Caco-2 (cell line): ENCODE measurements at places on chromosomes 11 and 22.

DNA sequence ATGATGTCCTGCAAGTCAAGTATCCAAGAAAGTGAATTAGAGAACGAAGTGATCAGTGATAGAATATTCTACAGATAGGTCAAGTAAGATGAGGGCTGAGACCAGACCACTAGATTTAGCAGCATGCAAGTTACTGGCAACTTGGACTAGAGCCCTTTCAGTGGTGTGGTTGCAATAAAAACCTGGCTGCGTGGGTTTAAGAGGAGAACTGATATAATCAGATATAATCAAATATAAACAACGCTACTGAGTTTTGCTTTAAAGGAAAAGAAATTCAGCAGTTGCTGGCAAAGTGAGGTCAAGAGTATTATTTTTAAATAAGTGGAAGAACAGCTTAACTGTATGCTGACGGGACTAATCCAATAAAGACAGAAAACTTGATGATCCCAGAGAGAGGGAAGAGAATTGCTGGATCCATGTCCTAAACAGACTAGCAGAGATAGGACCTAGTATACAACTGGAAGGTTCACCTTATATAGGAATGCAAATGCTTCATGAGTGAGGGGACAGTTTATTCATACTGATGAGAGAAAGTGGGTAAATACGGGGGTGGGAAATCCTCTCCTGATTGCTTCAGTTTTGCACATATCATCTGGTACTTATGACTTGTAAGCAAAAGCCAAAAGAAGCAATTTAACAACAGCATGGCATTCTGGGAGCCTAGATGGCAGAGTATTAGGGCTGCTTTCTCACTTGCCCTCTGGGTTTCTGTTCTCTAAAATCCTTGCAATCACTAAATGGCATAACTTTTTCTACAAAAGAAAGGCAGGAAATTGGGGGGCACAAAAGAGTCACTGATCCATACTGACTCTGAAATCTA is 146.2 kb downstream of the RBFOX2 start:
- no peaks in the 10 kb centered on the region for H3K27me3 ChIP-seq
- H3K27ac ChIP-seq, result peak overlapping the region; percentile 34
- H3K4me1 ChIP-seq, result peaks cover 28% of the 10 kb centered on the region
- no peak for DNase-seq

DNA sequence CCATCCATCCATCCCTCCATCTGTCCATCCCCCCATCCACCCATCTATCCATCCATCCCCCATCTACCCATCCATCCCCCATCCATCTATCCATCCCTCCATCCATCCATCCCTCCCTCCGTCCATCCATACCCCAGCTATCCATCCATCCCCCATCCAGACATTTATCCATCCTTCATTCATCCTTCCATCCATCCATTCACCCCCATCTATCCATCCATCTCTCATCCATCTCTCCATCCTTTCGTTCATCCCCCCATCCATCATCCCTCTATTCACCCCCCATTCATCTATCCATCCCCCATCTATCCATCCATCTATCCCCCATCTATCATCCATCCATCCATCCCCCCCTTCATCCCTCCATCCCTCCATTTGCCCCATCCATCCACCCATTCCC is 97.5 kb downstream of the MPPED1 start:
- H3K36me3 ChIP-seq, result no peaks in the 10 kb centered on the region
- H3K4me3 ChIP-seq, result no peak overlapping the region
- DNase-seq, result no peak
- no peaks in the 10 kb centered on the region for H3K4me1 ChIP-seq
- H3K27ac ChIP-seq, result no peak overlapping the region

DNA sequence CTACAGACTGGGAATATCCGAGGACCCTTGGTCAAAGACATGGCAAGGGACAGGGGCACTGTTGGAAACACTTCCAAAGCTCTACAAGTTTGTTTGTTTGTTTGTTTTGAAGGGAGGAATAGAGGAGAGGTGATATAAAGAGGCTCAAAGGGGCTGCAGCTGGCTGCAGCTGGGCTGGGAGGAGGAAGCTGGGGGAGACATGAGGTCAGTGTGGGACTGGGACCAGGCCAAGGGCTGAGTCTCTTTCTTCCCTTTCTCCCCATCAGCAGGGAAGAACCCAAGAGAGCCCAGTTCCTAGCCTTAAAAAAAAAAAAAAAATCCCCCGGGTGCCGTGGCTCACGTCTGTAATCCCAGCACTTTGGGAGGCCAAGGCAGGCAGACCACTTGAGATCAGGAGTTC is 5.0 kb downstream of the RHOG start:
- DNase-seq, result no peak
- peaks cover 23% of the 10 kb centered on the region for H3K4me1 ChIP-seq
- peak overlapping the region; percentile 14 for H3K27ac ChIP-seq
- H3K4me3 ChIP-seq, result no peak overlapping the region

- H3K4me3 ChIP-seq, result no peak overlapping the region
- H3K27ac ChIP-seq, result no peak overlapping the region
- DNase-seq, result no peak
- no peaks in the 10 kb centered on the region for H3K36me3 ChIP-seq
- H3K4me1 ChIP-seq, result no peaks in the 10 kb centered on the region
These were observed 52.2 kb downstream of the JAM3 start for GRCh38 chr11:134120921-134121526.

DNA sequence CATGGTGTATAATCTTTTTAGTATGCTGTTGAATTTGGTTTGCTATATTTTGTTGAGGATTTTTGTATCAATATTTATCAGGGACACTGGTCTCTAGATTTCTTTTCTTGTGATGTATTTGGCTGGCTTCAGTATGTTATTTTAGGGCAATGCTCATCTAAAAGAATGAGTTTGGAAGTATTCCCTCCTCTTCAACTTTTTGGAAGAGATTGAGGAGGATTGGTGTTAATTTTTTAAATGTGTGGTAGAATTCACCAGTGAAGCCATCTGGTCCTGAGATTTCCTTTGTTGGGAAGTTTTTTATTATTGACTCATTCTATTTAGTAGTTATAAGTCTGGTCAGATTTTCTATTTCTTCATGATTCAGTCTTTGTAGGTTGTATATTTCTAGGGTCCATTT is 22.1 kb upstream of the SPATA19 start:
- H3K4me3 ChIP-seq, result no peak overlapping the region
- H3K27me3 ChIP-seq, result no peaks in the 10 kb centered on the region
- H3K36me3 ChIP-seq, result no peaks in the 10 kb centered on the region
- no peak overlapping the region for H3K27ac ChIP-seq

DNA sequence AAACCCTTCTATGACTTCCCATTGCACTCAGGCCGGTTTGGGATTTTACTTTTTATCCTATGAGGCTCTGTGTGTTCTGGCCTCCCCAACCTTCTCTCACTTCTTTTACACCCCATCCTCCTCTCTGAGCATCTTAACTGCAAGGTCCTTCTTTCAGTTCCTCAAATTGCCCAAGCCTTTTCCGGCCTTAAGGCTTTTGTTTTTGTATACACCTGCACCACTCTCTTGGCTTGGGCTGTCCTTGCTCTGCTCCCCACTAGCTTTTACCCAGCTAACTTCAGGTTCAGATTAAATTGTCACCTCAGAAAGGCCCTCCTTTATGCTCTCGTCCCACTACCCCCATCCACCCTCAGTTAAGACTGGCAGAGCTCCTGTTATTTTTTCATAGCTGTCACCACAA is 55.5 kb downstream of the FAM83F start:
- no peaks in the 10 kb centered on the region for H3K36me3 ChIP-seq
- no peaks in the 10 kb centered on the region for H3K27me3 ChIP-seq
- no peaks in the 10 kb centered on the region for H3K4me1 ChIP-seq

DNA sequence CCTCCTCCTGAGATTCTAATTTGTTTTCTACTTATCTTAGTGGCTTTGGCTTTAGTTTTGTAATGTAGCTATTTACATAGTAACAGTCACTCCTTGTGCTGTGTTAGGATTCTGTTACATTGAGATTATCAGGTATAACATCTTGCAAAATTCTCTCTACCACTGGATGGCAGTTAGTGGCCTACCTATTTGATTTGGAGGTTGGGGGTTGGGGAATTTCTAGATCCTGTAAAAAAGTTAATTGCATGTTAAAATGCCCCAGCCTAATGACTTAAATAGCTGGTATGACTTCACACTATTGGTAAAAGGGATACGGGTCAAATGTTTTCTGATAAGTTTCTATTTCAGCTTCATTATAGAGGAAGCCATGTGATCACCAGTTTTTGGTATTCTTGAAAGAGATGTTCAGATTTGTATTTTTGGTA is 2.8 kb downstream of the GRK3 start:
- no peaks in the 10 kb centered on the region for H3K4me1 ChIP-seq
- no peaks in the 10 kb centered on the region for H3K27me3 ChIP-seq
- DNase-seq, result no peak
- no peak overlapping the region for H3K4me3 ChIP-seq
- H3K36me3 ChIP-seq, result no peaks in the 10 kb centered on the region

- DNase-seq, result no peak
- peaks cover 11% of the 10 kb centered on the region for H3K36me3 ChIP-seq
- H3K4me3 ChIP-seq, result no peak overlapping the region
- H3K27ac ChIP-seq, result peak overlapping the region; percentile 98
These were observed 5.3 kb downstream of the ATF4 start for GRCh38 chr22:39525658-39525975.

DNA sequence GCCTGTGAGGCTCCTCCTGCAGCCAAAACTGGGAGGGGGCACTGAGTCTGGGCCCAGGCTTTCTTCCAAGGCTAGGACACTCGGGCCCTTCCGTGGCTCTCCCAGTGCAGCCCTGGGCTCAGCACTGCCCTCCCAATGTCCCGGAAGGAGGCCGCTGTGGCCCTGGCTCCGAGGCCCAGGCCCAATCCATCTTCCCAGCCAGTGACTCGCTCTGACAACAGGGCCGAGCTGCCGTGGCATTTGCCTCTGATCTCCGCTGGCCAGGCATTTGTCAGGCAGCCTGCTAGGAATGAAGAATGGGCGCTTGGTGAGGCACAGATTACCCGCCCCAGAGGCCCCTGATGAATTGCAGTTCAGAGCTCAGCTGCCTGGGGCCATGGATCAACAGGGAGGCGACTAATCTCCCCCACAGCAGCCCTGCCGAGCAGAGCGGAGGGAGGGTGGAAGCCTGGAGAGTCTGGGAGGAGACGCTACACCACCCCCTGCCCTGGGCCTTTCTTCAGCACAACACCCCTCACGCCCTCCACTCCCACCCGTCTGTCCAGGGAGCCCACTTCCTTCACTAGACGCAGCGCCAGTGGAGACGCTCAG is 8.3 kb downstream of the FXYD2 start:
- no peak overlapping the region for H3K4me3 ChIP-seq
- peak; percentile 67 for DNase-seq
- no peaks in the 10 kb centered on the region for H3K27me3 ChIP-seq
- no peaks in the 10 kb centered on the region for H3K36me3 ChIP-seq

DNA sequence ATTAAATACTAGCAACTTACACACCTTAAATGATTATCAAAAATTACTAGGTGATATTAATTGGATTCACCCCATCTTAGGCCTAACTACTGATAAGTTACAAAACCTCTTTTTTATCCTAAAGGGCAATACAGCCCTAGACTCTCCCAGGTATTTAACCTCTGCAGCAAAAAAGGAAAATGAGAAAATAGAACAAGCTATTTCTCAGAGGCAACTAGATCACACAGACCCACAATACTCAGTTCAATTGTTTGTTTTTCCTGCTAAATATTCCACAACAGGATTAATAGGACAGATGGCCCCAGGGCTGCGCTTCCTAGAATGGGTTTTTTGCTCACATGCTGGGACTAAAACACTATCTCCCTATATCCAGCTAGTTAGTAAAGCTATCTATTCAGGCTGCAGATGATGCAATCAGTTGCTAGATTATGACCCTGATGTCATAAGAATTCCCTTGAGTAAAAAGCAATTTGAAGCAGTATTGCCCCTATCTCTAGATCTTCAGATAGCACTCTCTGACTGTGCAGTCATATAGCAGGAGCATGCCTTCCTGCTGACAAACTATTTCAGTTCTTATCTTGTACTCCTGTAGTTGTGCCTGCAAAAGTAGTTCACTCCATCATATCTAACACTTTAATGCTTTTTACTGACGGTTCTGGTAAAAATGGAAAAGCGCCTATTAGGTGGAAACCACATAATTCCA is 1595.5 kb upstream of the TENM4 start:
- 0 out of 2 replicates have a peak, but pooled peaks cover 2% of the 10 kb centered on the region for H3K36me3 ChIP-seq
- peak; percentile 32 for DNase-seq
- peaks cover 44% of the 10 kb centered on the region for H3K4me1 ChIP-seq
- no peak overlapping the region for H3K4me3 ChIP-seq

DNA sequence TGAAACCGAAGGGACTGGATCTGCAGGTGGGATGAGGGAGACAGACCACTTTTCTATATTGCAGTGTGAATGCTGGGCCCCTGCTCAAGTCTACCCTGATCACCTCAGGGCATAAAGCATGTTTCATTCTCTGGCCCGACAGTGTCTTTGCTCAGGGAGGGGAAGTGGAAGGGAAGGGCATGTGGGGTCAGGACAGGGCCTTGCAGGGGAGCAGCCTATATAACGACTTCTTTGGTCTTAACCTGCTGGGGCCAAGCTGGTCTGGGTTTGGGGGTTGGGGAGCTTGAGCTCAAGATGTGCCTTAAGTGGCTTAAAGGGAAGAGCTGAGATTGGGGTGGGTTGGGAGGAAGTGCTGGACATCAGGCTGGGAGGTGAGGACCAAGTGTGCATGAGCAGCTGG is 86.4 kb downstream of the GDPD4 start:
- DNase-seq, result no peak
- no peaks in the 10 kb centered on the region for H3K36me3 ChIP-seq
- no peaks in the 10 kb centered on the region for H3K4me1 ChIP-seq
- H3K4me3 ChIP-seq, result no peak overlapping the region

DNA sequence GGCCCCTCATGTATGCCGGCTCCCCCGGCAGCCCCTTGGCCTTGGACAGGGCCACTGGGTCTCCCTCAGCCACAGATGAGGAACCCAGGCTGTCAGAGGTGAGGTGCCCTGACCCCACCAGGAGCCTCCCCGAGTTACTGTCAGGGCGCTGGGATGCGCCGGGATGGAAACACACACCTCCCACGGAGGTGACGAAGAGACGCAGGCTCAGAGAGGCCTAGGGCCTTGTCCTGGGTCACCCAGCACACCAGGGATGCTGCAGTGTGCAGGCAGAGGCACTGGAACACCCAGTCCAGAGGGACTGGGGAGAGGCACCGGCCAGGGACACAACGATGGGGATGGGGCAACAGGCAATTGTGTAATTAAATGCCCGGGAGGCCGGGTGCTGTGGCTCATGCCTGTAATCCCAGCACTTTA is 81.2 kb upstream of the PRR5 start:
- H3K36me3 ChIP-seq, result no peaks in the 10 kb centered on the region
- H3K4me1 ChIP-seq, result peaks cover under 1% of the 10 kb centered on the region; the same call in 1 of the 2 replicates
- no peaks in the 10 kb centered on the region for H3K27me3 ChIP-seq
- no peak overlapping the region for H3K27ac ChIP-seq
- no peak for DNase-seq
- H3K4me3 ChIP-seq, result no peak overlapping the region

GRCh38 chr11:115672999-115673411 is 168.8 kb upstream of the CADM1 start:
- no peaks in the 10 kb centered on the region for H3K4me1 ChIP-seq
- no peak overlapping the region for H3K4me3 ChIP-seq
- H3K27ac ChIP-seq, result no peak overlapping the region
- H3K36me3 ChIP-seq, result no peaks in the 10 kb centered on the region

GRCh38 chr11:103673773-103674172 is 362.7 kb upstream of the DDI1 start:
- H3K4me3 ChIP-seq, result no peak overlapping the region
- no peaks in the 10 kb centered on the region for H3K36me3 ChIP-seq
- no peaks in the 10 kb centered on the region for H3K4me1 ChIP-seq
- DNase-seq, result no peak
- no peak overlapping the region for H3K27ac ChIP-seq

- DNase-seq, result no peak
- no peak overlapping the region for H3K27ac ChIP-seq
- H3K27me3 ChIP-seq, result no peaks in the 10 kb centered on the region; the same call in 1 of the 2 replicates
These were observed 120.7 kb downstream of the MPPED1 start for GRCh38 chr22:43532301-43533155.
